Thyroid gland (tissue), 4 donors: ENCODE measurements at places on chromosomes 2 and 18.

- peak; percentile 17 for DNase-seq
These were observed 364.8 kb upstream of the GALNT5 start for GRCh38 chr2:156892467-156893281.

- no peak for DNase-seq
These were observed 549.9 kb upstream of the LRATD1 start for GRCh38 chr2:14082640-14083039.

- DNase-seq, result peak; percentile 89
These were observed 117.3 kb upstream of the ZFP36L2 start for GRCh38 chr2:43343573-43344304.

DNA sequence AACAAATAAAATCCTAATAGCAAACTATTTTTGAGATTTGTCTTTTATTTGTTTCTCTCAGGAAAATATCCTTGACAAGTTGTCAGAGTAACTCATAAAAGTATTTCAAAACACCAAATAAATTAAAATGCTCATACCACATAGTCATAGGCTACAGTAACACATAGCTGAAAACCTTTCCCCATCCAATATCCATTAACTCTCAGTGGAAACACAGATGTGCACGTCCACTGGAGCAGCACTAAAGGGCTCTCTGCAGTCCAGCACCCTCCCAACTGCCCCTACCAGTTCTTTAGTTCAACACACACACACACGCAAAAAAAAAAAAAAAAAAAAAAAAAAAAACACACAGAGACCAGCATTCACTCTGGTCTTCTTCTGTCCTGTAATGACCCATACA lies 879 bp upstream of the XDH start:
- no peak for DNase-seq

DNA sequence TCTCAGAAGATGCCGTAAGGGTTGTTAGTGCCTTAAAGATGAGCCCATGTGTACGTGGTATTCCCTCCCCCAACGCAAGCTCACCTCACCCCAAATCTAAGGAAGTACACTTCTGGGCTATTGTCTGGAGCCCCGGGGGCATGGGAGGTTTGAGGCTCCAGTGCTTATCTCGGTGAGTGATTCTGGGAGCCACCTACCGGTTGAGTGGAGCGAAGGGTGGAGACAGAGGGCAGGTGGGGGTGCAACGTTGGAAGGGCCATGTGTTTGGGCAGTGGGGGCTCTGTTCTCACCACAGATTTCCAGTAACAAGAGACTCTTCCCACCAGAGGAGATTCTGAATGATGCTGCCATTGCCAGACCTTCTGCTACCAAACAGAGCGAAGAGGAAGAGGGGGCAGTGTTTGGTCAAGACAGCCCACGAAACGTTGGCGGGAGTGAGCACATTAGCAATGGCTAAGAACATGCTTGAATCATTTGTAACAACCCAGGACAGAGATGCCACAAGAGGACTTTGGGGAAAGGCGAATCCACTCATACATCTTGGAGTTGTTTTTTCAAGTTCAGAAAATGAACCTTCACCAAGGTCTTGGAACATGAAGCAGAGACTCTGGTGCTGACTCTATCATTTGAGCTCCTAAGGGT lies 38.7 kb downstream of the TWIST2 start:
- DNase-seq, result no peak

DNA sequence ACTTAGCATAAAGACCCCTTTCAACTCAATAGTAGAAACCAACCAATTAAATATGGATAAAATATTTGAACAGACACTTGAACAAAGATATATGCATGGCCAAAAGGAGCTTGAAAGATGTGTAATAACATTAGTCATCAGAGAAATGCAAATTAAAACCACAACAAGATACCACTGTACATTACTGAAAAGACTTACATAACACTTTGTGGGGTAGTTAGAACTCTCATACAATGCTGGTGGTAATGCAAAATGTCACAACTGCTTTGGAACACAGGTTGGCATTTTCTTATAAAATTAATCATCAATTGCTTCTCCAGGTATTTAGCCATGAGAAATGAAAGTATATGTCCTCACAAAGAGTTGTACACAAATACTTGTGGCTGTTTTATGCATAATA lies 60.7 kb downstream of the TTC27 start:
- DNase-seq, result no peak

- DNase-seq, result no peak
These were observed 18.4 kb upstream of the B3GNT2 start for GRCh38 chr2:62177392-62178049.

- DNase-seq, result no peak
These were observed 22.2 kb downstream of the PDIA6 start for GRCh38 chr2:10790228-10790973.

DNA sequence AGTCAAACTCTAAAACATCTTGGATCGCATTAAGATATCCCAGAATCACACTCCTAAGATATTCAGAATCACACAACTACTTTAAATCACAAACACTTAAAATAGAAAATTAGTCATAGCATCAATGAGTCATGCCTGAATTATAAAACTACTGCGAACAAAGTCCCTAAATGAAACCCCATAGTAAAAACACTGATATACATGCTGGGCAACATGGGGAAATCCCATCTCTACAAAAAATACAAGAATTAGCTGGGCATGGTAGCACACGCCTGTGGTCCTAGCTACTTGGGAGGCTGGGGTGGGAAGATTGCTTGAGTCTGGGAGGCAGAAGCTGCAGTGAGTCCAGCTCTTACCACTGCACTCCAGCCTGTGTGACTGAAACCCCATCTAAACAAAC lies 101.7 kb downstream of the COBLL1 start:
- DNase-seq, result no peak

DNA sequence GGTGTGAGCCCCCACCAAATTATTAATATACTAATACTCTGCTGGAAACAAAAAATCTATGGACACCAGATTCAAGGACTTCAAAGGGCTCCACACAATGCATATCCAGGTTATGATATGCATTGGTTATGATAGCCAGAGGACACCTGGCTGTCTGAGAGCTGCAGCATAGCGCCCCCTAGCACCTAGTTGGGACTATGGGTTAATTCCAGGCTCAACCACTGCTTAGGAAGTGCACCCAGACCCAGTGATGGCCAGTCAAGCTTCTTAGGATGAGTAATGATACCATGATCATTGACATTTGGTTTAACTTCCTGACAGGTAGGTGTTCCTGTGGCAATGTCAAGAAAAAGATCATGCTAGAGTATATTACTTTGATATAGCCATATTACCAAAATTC lies 3.8 kb upstream of the FRZB start:
- no peak for DNase-seq

- peak; percentile 27 for DNase-seq
These were observed 105.9 kb downstream of the RBMS1 start for GRCh38 chr2:160387558-160388262.

- no peak for DNase-seq
These were observed 70.3 kb upstream of the DSG1 start for GRCh38 chr18:31247574-31248199.

GRCh38 chr18:55500316-55501086 lies 87.5 kb downstream of the TCF4 start:
- no peak for DNase-seq

DNA sequence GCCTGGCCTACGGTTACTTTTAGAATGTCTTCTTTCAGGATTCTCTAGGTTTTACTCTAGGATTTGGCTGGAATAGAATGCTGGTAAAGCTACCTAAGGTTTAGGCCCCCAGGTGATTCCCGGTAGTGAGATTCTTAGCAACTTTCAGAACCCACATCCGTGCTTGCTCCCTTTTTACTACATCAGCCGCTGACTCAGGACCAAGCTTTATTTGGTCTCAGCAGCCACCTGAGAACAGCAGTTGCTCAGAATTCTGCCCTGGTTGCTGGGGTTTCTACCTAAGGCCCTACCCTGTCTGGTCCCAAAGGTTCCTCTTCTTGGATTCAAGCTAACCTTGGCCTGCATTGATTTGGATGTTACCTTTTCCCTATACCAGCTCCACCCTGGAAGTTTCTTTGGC lies 36.1 kb upstream of the NDUFV2 start:
- DNase-seq, result no peak

GRCh38 chr2:45942237-45942738 lies 290.8 kb downstream of the PRKCE start:
- DNase-seq, result no peak

DNA sequence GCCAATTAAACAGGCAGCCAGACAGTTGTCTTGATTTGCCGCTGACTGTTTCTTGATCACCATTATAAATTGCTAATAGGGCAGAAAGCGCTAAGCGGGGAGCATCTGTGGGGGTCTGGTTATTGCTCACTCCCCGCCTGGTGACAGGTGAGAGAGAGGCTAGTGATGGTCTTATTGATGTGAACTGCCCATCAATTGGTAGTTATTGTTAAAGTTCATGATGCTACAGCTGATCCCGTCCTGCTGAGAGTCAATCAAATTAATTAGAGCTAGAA lies 148.5 kb downstream of the LNPK start:
- DNase-seq, result no peak
